ENCODE measurements at places on chromosomes 1 and 21.

GRCh38 chr1:48853006-48853405 lies 76.3 kb upstream of the BEND5 start:
- peak; percentile 68 for DNase-seq

GRCh38 chr21:31803039-31804007 lies 69.5 kb upstream of the HUNK start:
- DNase-seq, result no peak

DNA sequence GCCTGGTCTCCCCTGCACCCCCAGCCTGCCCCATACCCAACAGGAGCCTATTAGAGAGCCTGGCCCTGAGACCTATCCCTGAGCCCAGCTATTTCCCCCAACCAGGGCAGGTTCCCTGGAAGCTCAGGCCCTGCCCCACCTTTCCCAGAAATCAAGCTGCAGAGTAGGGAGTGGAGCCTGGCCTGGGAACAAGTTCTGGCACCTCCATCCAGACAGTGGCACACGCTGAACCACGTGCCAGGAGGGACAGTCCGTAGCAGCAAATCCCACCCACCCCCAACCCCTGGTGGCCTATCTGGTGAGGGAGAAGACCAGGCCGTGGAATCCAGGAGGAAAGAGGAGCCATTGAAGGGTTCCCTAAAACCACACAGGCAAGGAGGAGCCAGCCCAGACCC lies 22.6 kb downstream of the TNNT2 start:
- no peak for DNase-seq

- no peak for DNase-seq
Measured at GRCh38 chr1:167276969-167277368, 56.3 kb downstream of the POU2F1 start.

GRCh38 chr1:187074445-187075048 lies 245.8 kb downstream of the PLA2G4A start:
- no peak for DNase-seq

DNA sequence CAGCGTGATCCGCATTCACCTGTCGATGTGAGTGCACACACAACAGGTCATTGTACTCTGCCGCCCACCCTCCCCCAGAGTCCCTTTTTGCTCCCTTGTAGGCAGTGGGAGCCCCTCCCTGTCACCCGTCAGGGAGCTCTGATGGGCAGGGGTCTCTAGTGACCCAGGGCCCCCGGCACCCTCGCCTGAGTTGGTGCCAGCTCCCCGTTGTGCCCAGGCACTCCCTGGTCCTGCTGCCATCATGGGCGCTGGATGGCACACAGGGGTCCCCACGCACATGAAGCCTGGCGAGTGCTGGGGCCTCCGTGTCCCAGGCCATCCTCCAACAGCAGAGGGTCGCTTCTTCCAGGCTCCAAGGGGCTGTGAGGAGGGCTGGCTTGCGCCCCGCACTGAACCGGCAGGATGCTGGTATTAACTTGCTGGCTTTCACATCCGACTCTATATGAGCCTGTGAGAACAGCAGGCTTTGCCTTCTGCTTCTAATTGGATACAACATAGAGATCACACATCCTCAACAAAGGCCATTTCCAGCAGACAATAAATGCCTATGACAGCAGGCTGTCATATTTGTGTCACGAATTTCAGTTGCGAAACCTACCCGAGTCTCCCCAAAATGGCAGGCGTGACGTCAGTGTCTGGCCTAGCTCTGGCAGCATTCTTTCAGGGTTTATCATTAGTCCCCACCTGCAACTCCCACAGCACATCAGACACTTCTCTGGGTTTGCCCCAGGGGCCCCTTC lies 35.4 kb downstream of the KIAA1614 start:
- DNase-seq, result peak; percentile 51

GRCh38 chr21:29462479-29462878 lies 163.8 kb downstream of the BACH1 start:
- no peak for DNase-seq

DNA sequence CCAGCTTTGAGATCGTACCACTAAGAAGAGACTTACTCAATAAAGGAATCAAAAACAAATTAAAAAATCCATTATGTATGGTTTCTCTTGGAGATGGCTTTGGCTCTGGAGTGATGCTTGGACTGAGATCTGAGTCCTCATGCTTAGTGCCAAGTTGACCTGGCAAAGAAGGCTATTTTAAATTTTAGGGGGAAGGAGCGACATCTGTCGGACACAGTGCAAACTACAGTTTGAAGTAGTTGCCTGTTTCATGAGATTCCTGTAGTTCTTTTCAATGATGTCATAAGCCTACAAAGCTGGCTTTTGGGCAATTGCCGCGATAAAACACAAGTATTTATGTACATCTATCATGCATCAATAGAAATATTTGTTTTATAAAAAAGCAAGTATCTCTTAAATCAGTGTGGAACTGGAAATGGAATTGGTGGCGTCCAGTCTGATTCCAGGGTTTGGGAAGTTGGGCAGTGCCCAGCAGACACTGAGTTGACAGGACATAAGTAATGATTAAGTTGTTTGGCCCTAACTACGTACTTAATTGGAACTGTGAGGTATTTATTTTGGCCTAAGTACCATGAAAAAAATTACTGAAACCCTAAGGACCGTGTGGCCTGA lies 50.0 kb downstream of the TBCE start:
- peak; percentile 91 for DNase-seq

DNA sequence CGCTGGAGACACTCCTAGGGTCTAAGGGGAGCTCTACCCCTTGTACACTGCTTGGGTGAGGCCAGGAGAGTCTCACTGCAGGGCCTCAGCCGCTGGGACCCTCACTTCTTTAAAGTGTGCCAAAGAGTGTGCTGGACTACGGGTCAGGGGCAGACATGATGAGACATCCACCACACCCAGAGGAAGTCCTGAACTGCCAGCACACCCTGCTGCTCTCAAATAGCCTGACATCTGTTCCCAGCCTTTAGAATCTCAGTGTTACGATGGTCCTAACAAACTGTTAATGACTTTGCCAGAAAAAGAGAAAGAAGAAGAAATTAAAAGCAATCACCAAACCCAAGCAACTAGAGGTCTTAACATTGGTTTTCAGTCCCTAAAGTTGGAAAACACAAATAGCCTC lies 49.0 kb downstream of the MRPL37 start:
- no peak for DNase-seq

GRCh38 chr1:17875171-17875881 lies 120.2 kb downstream of the ACTL8 start:
- no peak for DNase-seq

DNA sequence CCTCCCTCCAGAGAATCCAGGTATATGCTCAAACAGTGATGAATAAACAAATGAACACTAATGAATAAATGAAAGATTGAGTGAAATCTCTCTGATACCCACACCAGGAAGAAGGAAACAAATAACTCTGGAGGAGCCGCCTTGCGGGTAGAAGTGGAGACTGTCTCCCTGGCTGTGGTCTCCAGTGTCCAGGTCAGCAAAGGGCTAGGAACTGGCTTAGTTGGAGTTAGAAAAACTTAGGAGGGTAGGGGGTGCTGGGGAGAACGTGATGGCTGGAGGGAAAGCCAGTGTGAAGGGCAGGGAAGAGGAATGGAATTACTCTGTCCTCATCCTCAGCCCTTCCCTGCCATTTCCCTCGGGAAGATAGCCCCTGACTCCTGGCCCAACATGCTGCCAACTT lies 537 bp downstream of the RHBDL2 start:
- no peak for DNase-seq

- no peak for DNase-seq
Measured at GRCh38 chr1:110438893-110439292, 12.1 kb upstream of the PROK1 start.

- DNase-seq, result peak; percentile 23
Measured at GRCh38 chr1:192626366-192627179, 9.4 kb upstream of the RGS13 start.

DNA sequence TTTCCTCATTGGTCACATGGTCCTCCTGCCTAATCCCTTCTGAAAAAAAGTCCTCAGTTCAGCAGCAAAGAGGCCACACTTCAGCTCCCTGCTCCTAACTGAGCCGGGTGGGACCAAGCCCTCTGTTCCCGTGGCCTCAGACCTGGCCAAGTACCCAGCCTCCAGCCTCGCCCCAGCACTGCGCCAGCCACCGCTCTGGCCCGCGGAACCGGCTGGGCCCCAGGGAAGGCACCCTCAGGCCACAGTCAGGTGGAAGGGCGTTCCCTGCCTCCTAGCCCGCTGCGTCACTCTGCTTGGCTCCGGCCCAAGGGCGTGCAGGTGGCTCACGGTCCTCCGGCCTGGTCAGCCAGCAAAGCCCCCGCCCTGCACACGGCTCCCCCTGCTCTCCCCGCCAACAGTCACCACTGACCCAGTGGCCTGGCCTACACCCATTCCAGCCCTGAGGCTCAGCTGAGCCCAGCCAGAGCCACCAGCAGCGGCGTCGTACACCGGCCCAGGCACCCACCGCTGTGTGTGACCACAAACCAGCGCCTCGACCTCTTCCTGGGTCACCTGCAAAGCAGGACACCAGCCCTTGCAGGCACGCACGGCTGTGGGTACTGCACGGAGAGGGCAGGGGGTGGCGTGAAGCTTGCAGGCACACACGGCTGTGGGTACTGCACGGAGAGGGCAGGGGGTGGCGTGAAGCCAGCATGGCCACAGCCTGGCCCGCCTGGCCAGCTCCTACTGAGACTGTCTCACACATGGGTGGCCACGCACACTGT lies 19.4 kb downstream of the NADK start:
- no peak for DNase-seq

DNA sequence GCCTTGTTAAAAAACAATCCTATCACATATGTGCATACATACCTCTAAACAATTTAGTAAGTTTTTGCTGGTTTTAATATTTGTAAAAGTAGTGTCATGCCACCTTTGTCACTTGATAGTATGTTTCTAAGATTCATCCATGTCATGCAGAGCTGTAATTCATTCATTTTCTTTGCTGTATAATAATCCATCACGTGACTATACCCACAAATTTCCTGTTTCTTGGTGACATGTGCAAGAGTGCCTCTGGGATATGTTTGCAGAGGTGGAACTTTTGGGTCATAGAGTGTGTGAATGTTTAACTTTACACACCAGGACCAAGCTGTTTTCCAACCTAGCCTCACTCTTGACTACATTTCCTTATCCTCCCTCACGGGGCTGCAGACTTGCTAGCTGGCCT lies 62.9 kb downstream of the ZSCAN20 start:
- DNase-seq, result no peak

DNA sequence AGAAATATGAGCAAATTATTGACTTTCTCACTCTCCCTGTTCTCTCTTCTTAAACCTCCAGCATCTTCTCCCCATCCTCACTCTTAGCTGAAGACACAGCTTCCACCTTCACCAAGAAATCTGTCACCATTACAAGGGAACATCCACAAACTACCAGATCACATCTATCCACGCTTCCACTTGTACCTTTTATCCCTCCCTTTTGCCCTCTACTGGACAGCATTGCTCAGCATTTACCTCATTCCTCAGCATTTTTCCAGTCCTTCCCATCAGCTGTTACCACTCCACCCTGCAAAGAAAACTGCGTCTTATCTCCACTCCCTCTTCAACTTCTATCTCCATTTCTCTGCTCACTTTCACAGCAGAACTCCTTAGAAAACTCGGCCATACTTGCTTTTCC lies 42.6 kb downstream of the KCNJ6 start:
- peak; percentile 36 for DNase-seq

DNA sequence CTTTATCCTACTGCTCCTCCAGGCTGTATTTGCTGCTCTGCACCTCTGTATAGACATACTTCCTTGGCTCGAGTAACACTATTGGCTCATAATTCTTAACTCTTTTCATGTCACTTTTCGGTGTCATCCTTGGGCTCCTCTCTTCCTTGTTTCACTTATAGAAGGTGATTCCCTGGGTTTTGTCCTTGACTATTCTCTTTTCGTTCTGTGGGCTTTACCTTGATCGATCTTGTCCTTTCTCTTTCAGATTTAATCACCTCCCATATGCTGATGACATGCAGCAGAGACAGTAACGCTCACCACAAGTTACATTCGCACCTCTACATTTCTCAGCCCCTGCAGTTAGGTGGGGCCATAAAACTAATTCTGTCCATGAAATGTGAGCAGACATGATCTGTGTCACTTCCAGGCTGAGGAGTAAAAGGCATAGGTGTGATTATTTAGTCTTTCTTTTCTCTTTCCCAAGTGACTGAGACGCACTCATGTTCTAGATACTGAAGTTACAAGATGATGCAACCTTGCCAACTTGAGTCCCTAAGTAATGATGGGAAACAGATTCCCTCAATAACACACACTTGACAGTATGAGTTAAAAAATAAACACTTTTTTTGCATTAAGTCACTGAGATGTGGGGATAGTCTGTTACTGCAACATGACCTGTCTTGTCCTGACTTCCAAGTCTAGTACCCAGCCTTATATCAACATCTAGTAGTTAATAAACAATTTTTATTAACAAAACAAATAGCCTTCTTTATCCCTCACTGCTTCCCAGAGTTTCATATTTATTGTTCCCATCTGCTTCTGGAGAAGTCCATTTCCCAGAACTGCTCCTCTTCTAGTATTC lies 49.9 kb upstream of the HAO2 start:
- DNase-seq, result no peak

DNA sequence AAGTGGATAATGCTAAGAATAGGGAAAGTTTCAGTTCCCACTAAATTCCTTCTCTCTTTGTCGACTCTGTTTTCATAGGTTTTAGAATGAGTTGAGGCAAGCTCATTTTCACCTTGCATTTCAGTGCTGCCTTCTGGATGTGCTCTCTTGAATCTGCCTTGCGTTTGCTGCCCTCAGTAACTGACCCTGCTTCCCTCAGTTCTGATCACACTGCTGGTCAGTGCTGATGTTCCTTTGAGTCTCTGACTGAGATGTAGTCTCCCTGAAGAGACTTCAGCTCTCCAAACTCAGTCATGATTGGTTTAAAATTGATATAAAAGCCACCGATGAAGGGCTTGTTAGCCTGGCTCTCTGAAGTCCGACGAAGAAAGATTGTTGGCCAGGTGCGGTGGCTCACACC lies 25.2 kb upstream of the HMGN1 start:
- DNase-seq, result no peak

- no peak for DNase-seq
Measured at GRCh38 chr1:56024155-56024554, 555.2 kb downstream of the PLPP3 start.

GRCh38 chr1:37239225-37239740 lies 205.0 kb upstream of the GRIK3 start:
- DNase-seq, result no peak

GRCh38 chr1:214660900-214661299 lies 57.9 kb downstream of the CENPF start:
- peak; percentile 84 for DNase-seq

DNA sequence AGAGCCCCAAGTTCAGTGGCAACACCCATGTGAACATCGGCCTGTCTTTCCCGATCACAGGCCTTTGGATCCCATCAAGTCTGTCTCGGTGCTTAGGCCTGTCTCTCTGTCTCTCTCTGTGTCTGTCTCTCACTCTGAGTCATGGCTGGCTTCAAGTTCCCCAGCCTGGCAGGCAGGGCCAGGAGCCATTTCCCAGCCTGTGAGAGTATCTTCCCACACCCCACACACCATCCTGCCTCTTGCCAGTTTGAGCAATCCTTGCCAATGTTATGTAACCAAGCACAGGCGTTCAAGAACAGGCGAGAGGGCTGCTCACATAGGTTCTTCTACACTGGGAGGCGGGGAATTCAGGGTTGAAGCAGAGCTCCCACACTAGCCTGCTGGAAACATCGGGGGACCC lies 70.0 kb upstream of the TMEM51 start:
- DNase-seq, result no peak

GRCh38 chr1:8167936-8168335 lies 141.8 kb upstream of the ERRFI1 start:
- no peak for DNase-seq

- DNase-seq, result no peak
Measured at GRCh38 chr1:110007046-110007830, 22.7 kb downstream of the AHCYL1 start.

GRCh38 chr1:62386351-62387121 lies 50.3 kb upstream of the USP1 start:
- DNase-seq, result peak; percentile 39

All from fibroblast of pulmonary artery (primary cell).